ENCODE measurements at places on chromosomes 12 and 14.

- no peak for DNase-seq
These were observed 83.9 kb downstream of the PIK3C2G start for GRCh38 chr12:18345021-18345735.

DNA sequence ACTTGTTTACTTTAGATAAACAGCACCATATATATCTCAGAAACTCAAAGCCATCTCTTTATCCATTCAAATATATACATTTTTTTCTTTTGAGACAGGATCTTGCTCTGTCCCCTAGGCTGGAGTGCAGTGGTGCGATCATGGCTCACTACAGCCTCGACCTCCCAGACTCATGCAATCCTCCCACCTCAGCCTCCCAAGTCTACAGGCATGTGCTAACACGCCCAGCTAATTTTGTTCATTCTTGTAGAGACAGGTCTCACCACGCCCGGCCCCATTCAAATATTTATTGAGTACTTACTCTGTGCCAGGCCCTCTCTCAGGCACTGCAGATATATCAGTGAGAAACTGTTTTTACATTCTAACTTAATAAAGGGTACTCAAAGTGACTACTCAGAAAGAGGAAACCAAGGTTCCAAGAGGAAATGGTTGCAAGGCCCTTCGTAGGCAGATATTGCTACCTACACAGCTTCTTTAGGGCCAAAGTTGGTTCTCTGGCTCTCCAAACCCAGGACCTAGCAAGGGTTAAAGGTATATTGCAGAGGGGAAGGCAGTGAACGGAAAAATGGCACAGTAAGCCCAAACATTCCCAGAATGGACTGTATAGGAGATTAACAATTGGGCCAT lies 2.9 kb downstream of the ATXN3 start:
- no peak for DNase-seq

DNA sequence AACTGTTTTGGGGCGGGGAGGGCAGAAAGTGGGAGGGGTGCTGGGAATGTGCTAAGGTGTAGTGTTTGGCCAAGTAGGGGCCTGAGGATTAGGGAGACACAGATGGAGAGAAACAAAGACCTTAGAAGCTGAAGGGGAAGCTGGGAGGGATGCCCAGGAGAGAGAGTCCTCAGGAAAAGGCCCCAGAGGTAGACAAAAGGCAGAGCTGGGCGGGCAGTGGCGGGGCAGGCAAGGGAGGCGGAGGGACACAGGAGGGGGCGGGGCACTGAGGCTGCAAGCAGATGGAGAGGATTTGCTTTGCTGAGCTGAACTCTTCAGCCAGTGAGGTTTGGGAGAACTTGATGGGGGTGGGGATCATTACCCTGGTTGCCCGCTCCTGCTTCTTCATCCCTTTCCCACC lies 2.8 kb downstream of the PTMS start:
- peak; percentile 53 for DNase-seq

- no peak for DNase-seq
These were observed 42.8 kb downstream of the KDM2B start for GRCh38 chr12:121537814-121538698.
